ENCODE measurements at places on chromosomes 12 and 14.

- peak; percentile 31 for DNase-seq
Measured at GRCh38 chr12:96466939-96467751, 22.2 kb upstream of the CFAP54 start.

- DNase-seq = peak; percentile 12
Measured at GRCh38 chr14:63308723-63309317, 9.9 kb downstream of the GPHB5 start.

GRCh38 chr12:131196220-131196619 is 242.5 kb downstream of the ADGRD1 start:
- no peak for DNase-seq

- DNase-seq = no peak
Measured at GRCh38 chr12:27008081-27008480, 6.1 kb downstream of the TM7SF3 start.

- DNase-seq = no peak
Measured at GRCh38 chr14:36524874-36525745, 5.1 kb upstream of the NKX2-1 start.

DNA sequence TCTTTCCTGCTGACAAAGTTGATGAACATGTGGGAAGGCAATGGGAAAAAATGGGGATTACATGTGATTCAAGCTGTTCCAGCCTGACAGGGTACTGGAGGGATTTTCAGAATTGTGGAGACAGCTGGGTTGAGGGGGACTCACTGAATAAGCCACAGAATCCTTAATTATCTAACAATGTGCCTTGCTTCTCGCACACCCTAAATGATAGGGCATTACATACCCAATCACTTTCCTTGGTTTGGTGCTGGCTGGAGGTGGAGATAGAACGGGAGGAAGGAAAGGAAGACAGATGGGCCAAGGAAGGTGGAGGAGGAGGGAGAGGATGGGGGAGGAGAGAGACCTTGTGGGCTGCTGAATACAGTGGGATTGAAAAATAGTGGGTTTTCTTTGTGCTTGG is 20.7 kb downstream of the PELI2 start:
- DNase-seq = no peak
